ENCODE measurements at places on chromosomes 4 and X.

GRCh38 chr4:142817442-142817841 is 28.7 kb downstream of the INPP4B start:
- DNase-seq, result no peak

DNA sequence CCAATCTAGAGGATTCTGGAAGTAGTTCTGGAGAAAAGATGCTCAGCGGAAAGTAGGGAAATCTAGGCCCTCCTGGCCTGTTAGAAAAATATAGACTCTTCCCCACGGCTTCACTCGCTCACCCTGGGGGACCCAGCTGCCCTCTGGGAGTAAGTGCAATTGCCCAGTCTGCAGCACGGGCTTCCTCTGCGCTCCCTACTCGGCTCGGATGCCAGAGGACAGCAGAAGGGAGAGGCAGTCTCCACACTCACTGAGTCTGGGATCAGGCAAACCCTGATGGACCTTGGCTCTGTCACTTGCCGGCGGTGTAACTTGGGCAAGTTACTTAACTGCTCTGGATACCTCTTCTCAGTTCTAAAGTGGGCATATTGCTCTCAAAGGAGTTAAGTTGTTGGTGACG is 2.1 kb downstream of the SHISA3 start:
- DNase-seq, result no peak

GRCh38 chrX:130162094-130162735 is 3.4 kb downstream of the AIFM1 start:
- DNase-seq, result no peak

- DNase-seq, result no peak
Observed at GRCh38 chr4:24559032-24559821, 25.1 kb downstream of the DHX15 start.

All from head of caudate nucleus (tissue), 42 donors.